ENCODE measurements at places on chromosomes 5 and 9. TPM values are rescaled to one million over a fixed set of nuclear protein-coding genes. Genes with fewer than 3 reads are reported as not detected.

NMUR2 gene
- not detected for total RNA-seq

EXD3 gene
- total RNA-seq: 13.5 TPM

DNA sequence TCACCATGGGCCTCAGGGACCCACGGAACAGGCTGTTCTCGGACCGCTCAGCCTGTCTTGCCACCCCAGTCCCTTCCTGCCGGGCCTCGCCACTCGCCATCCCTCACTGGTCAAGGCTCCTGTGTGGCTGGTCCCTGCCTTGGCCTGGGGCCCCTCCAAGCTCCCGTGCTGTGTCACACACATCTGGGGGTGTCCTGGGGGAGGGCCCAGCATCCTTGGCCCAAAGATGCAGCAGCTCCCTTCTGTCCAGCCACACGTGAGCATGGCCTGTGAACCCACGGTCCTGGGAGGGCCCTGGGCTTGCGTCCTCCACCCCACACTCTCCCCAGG lies 425 bp upstream of the EGFL7 start:
- H3K4me3 ChIP-seq: no peak overlapping the region
- DNase-seq: no peak
- H3K4me1 ChIP-seq: peaks cover 10% of the 10 kb centered on the region

- H3K36me3 ChIP-seq: peaks cover 19% of the 10 kb centered on the region
- peak; percentile 74 for DNase-seq
- H3K4me3 ChIP-seq: peak overlapping the region; percentile 16
- H3K4me1 ChIP-seq: peaks cover 86% of the 10 kb centered on the region
These were observed 16.4 kb downstream of the TENT4A start for GRCh38 chr5:6729386-6730310.

DNA sequence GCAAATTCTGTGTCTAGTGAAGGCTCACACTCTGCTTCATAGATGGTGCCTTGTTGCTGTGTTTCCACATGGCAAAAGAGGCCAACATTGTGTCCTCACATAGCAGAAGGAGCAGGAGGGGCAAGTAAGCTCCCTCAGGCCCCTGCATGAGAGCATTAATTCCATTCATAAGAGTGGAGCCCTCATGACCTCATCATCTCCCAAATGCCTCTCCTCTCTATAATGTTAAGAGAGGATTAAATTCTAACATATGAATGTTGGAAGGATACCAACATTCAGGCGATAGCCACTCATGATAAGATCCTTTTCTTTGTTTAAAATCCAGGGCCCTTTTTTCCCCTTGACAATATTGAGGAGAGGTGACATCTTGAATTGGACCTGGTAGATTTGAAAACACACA lies 35.2 kb upstream of the PAM start:
- peaks cover 4% of the 10 kb centered on the region for H3K4me1 ChIP-seq
- no peak for DNase-seq
- H3K4me3 ChIP-seq: no peak overlapping the region

DNA sequence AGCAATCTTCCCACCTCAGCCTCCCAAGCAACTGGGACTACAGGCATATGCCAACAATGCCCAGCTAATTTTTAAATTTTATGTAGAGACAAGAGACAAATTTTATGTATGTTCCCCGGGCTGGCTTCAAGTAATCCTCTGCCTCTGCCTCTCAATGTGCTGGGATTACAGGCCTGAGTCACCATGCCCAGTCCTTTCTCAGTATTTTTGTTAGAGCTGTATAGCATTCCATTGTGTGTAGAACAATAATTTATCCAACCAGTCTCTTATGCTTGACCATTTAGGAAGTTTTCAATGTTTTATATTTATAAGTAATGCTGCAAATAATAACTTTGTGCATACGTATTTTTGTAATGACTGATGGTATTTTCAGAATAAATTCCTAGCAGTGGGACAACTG lies 38.9 kb upstream of the CTXN3 start:
- no peak for DNase-seq
- H3K27me3 ChIP-seq: peaks cover 10% of the 10 kb centered on the region
- no peaks in the 10 kb centered on the region for H3K36me3 ChIP-seq
- peaks cover 3% of the 10 kb centered on the region for H3K4me1 ChIP-seq

DNA sequence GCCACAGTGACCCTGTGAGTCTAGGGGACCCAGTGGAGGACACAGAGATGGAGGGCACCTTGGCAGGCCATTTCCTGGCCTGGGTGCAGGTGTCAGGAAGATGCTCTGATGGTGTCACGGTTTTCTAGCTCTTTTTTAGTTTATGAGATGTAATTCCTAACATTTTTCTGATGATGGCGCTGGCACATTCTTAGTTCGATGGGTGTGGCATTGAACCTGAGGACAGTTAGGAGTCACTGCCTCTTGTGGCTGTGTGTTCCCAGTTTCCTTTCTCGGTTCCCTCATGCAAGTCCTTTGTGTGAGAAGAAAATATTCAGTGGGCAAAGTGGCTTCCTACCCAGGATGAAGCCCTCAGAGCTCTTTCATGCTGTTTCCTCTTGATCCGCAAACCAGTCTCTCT lies 129.4 kb upstream of the ICE1 start:
- no peaks in the 10 kb centered on the region for H3K4me1 ChIP-seq
- H3K36me3 ChIP-seq: no peaks in the 10 kb centered on the region
- no peak for DNase-seq
- H3K27ac ChIP-seq: no peak overlapping the region

- peaks cover 9% of the 10 kb centered on the region for H3K27me3 ChIP-seq
- DNase-seq: no peak
- no peaks in the 10 kb centered on the region for H3K4me1 ChIP-seq
- H3K27ac ChIP-seq: no peak overlapping the region
- no peaks in the 10 kb centered on the region for H3K36me3 ChIP-seq
These were observed 35.1 kb downstream of the ADRA1B start for GRCh38 chr5:159951387-159951786.

DNA sequence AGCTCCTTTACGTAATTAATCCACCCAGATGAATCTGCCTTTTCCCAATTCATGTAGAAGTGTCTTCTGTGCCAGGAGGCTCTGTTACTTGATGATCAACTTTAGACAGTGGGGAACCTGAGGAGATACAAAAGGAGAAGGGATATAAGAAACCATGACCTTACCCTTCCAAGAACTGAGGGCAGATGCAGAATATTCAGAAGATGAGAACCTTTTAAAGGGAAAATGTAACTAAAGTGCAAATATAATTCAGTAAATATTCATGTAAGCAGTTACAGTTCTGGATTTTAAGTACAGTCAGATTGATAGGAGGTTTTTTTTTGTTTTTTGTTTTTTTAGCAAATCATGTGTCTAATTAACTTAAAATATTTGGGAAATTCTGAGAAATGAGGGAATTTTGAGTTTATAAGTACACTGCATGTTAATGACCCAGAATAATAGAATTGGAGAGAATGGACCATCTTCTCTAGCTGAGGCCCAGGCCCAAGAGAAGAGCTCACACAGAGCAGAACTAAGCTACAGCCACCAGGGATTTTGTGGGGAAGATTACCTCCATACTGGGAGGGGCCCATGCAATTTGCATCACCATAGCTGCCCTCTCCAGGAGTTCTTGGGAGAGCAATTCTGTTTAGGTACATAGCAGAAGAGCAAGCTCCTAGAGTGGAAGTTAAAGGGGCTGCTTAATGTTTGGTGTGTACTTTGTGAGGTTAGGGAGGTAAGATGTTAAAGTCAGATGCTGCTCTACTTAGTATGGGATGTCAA lies 61.5 kb downstream of the SV2C start:
- no peak overlapping the region for H3K4me3 ChIP-seq
- no peak overlapping the region for H3K27ac ChIP-seq
- H3K36me3 ChIP-seq: no peaks in the 10 kb centered on the region
- no peaks in the 10 kb centered on the region for H3K4me1 ChIP-seq
- no peak for DNase-seq

DNA sequence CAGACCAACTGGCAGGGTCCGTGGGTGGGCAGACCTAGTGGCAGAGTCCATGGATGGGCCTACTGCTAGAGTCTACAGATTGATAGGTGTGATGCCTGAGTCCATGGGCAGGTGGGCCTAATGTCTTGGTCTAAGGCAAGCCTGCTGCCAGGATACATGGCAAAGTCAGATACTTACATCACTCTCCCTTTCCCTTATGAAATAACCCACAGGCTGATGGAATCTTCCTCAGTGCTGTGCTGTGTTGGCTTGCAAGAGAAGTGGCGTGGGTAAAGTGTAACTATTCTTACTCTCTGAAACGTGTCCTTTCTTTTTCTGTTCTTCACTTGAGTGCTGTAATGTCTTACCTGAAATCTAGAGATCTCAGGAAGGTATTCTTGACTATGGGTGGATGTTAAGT lies 67.3 kb upstream of the ADRB2 start:
- H3K27ac ChIP-seq: no peak overlapping the region
- H3K4me3 ChIP-seq: no peak overlapping the region
- H3K27me3 ChIP-seq: peaks cover 8% of the 10 kb centered on the region
- no peaks in the 10 kb centered on the region for H3K36me3 ChIP-seq
- no peak for DNase-seq
- H3K4me1 ChIP-seq: no peaks in the 10 kb centered on the region

DNA sequence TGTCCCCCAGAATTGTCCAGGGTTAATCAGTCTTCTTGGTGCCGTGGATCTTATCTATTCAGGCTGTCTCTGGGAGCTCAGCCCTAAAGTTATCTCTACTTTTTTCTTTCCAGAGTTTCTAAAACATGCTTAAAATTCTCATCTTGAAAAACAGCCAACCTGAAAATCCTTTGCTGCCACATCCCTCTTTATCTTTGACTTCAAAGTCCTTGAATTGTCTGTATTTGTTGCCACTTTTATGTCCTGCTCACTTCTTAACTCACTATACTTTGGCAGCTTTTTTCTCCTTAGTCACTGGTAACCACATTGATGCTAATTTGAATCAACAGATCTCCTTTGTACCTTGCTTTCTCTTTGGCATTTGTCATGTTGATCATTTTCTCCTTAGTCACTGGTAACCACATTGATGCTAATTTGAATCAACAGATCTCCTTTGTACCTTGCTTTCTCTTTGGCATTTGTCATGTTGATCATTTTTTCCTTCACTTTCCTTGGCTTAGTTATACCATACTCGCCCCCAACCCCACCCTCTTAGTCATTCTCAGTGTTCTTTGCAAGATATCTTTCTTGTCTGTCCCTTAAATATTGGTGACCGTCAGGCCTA lies 8.5 kb downstream of the DMXL1 start:
- DNase-seq: peak; percentile 65
- no peaks in the 10 kb centered on the region for H3K27me3 ChIP-seq
- H3K27ac ChIP-seq: peak overlapping the region; percentile 50
- H3K36me3 ChIP-seq: peaks cover 4% of the 10 kb centered on the region
- peaks cover 51% of the 10 kb centered on the region for H3K4me1 ChIP-seq
